Heart left ventricle (tissue), 16 donors: ENCODE measurements at places on chromosomes 6 and 20. TPM values are rescaled to one million over a fixed set of nuclear protein-coding genes. Genes with fewer than 3 reads are reported as not detected.

DNA sequence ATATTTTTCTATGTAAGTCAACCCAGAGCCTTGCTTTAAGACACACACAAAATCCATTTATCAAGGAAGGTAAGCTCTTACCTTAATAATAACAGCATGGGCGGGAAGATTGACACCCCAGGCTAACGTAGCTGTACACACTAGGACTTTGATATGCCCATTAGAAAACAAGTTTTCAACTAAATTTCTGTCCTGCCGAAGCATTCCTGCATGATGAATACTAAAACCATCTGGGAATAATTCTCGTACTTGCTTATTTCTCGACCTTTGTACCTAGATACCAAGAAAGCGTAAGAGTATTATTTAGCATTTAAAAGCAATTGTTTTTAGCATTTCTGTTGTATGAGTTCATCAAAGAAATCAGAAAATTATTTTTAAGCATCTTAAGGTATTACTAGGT lies 197.5 kb upstream of the SIM1 start:
- no peak for DNase-seq

Gene SCUBE3
- 5.5 TPM for total RNA-seq

- DNase-seq: no peak
These were observed 153.1 kb downstream of the RCAN2 start for GRCh38 chr6:46338131-46338530.

DNA sequence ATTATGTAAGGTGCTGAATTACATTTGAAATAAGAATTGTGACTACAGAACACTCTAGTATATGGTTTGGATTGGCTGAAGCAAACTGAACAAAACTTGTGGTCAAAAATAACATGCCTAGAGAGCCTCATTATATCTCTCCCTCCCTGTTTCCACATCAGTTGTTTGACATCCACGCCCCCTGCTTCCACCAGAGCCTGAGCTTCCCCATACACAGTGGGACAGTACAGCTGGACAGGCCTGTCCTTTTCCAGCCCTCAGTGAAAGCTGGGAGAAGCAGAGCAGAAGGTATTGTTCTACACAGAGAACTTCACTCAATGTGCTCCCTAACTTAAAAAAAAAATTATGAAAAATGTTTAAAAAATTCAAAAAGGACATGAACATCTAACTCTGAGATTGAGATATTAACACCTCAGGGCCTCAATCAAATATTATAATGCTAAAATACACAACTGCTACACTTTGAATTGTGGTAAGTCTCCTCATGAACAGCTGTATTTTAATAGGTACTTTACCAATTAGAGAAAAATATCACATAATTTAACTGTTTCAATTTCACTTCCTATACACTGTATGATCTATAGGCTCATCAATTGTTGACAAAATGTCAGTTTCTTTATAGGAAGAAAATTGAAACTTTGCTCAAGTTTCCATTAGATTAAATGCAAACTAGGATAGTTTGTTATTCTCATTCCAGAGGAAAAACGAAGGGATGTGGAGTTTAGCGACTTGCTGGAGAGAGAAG lies 44.9 kb upstream of the SCML4 start:
- DNase-seq: no peak

- DNase-seq: peak; percentile 76
These were observed 69.0 kb downstream of the MOCS1 start for GRCh38 chr6:39865011-39865888.

Gene FUT9
- not detected for total RNA-seq

Gene GATA5
- total RNA-seq: 0.35 TPM
